ENCODE measurements at places on chromosomes 16 and 17.
A peak's percentile ranks its signal among the peaks of the same experiment; 100 is the strongest.

- DNase-seq, result peak; percentile 40
Measured at GRCh38 chr17:4365628-4366326, 698 bp downstream of the UBE2G1 start.

GRCh38 chr17:33948309-33948708 lies 306.8 kb upstream of the CCL2 start:
- DNase-seq, result no peak

- no peak for DNase-seq
Measured at GRCh38 chr17:30928584-30928983, 6.8 kb downstream of the ADAP2 start.

- DNase-seq, result no peak
Measured at GRCh38 chr17:69336580-69336979, 9.6 kb upstream of the ABCA5 start.

Data from Caco-2 (cell line).